ENCODE measurements at places on chromosomes 11 and 22. TPM values are rescaled to one million over a fixed set of nuclear protein-coding genes. Genes with fewer than 3 reads are reported as not detected.

Gene A4GALT
- total RNA-seq: 13.4 TPM

Gene IGSF9B
- total RNA-seq: 1.3 TPM

Gene IGLL1
- total RNA-seq: not detected

Gene TCN1
- 0.45 TPM for total RNA-seq

Gene ARHGAP42
- 10.9 TPM for total RNA-seq

Gene THY1
- total RNA-seq: 20.1 TPM

Gene OR52A1
- total RNA-seq: not detected

Gene ANGPTL5
- total RNA-seq: not detected

Gene OR2D2
- total RNA-seq: not detected

Gene GRM5
- total RNA-seq: not detected

Data from A549 treated with DMSO at 1 μM for 4 hours (cell line).